ENCODE measurements at places on chromosomes 4 and X.

DNA sequence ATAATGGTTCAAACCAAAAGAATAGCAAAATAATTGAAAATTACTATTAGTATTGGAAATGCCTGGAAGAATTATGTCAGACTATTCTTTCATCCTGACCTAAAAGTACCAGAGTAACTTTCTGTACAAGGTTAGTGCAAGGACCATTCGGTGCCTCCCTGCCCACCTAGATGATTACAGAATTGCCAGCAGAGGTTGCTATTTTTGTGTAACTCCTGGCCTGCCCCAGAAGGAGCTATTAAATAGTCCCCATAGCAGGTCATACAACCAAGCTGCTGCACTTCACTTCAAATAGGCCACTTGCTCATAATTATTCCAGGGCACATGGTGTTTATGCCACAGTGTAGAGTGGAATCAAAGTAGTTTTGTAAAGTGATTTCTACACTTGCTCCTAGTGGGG is 831.1 kb upstream of the PABPC4L start:
- no peak for DNase-seq

DNA sequence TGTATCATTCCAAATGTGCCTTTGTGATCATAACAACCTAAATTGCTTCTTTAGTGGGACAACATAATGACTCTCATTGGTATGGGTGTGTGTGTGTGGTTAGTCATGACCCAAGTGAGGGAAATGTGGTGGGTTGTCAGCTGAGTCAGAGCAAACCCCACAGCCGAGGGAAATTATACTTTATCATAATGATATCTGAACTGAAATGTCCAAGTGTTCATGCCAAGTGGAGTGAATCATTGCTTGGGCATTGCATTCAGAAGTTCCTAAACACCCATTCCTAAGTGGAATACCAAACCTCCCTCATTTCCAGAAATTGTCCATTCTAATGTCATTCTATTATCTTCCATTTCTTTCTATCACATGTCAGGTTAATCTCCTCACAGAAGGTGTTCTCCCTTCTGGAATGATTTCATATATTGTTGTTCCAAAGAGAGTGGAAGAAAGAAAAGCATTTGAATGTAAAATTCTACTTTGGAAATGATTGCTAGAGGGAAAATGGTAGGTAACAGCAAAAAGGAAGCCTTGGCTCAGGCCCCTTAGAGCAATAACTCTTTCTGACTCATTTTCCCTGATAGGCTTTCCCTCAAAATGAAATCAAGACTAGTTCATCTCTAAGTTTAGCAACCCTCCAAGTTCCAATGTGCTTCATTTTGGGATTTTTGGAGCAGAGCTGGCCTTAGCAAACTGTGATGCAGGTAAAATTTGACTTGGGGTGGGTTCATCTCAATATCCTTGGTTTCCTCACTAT is 230.7 kb upstream of the KCNIP4 start:
- DNase-seq, result no peak

- peak; percentile 26 for DNase-seq
Measured at GRCh38 chrX:46575991-46576392, 2.4 kb downstream of the CHST7 start.

GRCh38 chr4:19544446-19545125 is 707.1 kb upstream of the SLIT2 start:
- no peak for DNase-seq

DNA sequence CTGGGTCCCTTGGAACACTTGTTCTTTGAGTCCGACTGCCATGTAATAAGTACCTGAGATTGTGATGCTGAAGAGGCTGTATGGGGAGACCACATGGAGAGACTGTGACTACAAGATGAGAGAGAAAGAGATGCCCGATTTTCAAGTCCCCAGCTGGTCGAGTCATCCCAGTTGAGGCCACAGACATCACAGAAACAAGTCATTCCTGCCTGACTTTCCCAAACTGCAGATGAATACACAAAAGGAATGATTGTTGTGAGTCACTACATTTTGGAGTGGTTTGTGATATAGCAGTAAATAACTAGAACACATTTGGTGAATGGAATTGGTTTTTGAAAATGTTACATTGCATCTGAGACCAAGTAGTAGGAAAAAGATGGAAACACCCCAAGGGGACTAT is 9.0 kb upstream of the YIPF7 start:
- DNase-seq, result no peak

- peak; percentile 82 for DNase-seq
Measured at GRCh38 chr4:184416913-184417734, 57.2 kb downstream of the IRF2 start.

GRCh38 chr4:114019969-114020358 is 40.5 kb upstream of the ARSJ start:
- no peak for DNase-seq

GRCh38 chr4:40280586-40280985 is 54.5 kb upstream of the CHRNA9 start:
- DNase-seq, result no peak

GRCh38 chrX:30831082-30831481 is 58.0 kb downstream of the TAB3 start:
- no peak for DNase-seq

DNA sequence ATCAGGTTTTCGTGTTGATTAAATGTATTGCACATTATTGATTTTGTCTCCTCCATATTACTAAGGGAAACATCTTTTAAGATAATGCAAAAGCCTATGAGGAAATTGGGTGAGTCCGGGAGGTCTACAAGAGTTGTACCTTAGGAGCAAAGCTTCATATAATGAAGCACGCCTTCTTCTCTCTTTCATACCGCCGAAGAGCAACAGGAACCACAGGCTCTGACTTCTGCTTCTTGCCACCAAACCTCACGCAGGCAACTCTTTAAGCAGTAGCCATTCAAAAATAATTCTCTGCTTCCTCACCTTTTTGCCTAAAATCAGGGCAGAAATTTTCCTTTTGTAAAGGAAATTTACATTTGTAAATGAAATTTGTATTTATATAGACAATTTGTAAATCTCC is 139.6 kb downstream of the SPRY1 start:
- DNase-seq, result peak; percentile 70

- no peak for DNase-seq
Measured at GRCh38 chr4:38109896-38110295, 149.7 kb downstream of the PTTG2 start.

- DNase-seq, result no peak
Measured at GRCh38 chr4:85815796-85816459, 341.0 kb downstream of the ARHGAP24 start.

DNA sequence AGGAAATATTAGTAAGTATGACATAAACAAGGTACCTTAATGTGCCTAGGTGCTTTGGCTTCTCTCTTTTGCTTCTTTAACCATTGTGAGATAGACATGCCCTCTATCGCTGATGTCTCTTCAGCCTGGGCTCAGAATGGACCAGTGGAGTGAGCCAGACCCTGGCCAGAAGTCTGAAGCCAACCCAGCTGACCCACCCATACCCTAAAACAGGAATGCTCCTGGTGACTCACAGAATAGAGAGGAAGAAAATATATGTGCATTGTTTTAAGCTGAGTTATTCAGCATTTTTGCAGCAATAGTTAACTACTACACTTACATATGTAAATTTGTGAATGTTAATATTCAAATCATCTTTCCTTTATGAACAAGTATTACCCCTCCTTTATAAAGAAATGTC is 167.5 kb upstream of the PCDH10 start:
- no peak for DNase-seq

DNA sequence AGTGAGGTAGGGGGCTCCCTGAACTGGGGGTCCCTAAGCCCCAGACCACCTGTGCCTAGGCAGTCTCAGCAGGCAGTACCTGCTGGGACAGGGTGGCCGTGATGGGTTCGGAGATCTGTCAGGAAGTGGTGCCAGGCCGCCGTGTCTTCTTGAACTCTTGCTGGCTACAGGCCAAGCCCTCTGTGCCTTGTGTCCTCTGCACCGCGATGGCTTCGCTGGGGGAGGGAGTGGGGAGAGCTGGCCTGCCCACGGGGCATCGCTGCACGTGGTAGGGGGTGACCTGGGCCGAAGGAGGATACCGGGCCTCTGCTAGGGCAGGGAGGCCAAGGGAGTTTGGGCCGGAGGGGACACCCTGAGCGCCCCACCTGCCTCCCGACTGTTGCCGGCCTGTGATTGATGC is 96.7 kb upstream of the NKX1-1 start:
- DNase-seq, result no peak
